ENCODE measurements at places on chromosomes 16 and 17. TPM values are rescaled to one million over a fixed set of nuclear protein-coding genes. Genes with fewer than 3 reads are reported as not detected.

- DNase-seq, result no peak
These were observed 12.3 kb downstream of the RFFL start for GRCh38 chr17:35051183-35051578.

- no peak for DNase-seq
These were observed 28.4 kb upstream of the STH start for GRCh38 chr17:45970659-45971058.

DNA sequence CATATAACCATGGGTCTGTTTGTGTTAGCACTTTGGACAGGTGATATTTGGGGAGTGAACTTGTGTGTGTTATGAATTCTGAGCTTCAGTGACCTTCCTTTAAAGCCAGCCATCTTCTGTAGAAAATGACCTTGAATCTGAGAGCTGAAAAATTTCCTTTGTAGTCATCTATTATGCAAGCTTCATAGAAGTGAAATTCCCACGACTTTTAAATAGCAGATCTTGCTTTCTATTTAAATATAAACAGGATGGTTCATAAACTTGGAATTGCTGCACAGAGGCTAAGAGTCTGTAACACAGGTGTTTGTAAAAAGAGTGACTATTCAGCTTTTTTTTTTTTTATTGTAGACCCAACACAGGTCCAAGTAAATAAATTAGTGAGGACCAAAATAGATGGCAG lies 85.5 kb downstream of the MARCHF10 start:
- DNase-seq, result no peak

GRCh38 chr17:12637015-12637414 lies 28.7 kb upstream of the MYOCD start:
- no peak for DNase-seq

GRCh38 chr16:22912654-22913053 lies 98.7 kb downstream of the HS3ST2 start:
- DNase-seq, result no peak

DNA sequence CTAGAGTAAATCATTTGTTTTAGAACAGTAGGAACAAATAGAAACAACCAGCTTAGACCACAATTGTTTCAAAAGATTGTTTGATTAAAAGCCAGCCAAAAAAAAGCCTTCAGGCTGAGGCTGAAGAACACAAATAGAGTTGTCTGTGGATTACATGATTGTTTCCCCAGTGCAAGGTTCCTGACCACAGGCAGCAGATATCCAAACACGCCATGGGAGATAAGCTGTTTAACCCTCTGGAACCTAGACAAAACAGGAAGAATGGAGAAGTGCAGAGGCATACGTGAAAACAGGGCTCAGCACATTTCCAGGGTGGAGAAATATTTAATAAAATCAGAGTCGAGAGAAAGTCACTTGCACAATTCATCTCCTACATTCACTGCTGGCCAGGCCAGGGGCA lies 21.0 kb downstream of the ATPAF2 start:
- DNase-seq, result no peak

DNA sequence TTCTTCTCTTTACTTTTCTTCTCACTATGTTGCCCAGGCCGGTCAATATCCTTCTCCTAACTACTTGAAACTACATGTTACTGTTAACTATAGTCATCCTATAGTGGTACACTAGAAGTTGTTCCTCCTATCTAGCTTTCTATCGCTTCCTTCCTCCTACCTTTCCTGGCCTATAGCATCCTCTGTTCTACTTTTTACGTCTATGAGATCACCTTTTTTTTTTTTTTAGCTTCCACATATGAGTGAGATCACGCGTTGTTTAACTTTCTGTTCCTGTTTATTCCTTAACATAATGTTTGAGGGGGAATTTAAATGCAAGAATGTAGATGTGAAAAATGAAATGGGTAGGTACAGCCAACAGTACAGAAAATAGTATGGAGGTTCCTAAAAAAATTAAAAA lies 30.5 kb upstream of the YPEL2 start:
- no peak for DNase-seq

Gene ADGRG1
- total RNA-seq, result 2.7 TPM

Gene MSLN
- total RNA-seq, result 0.44 TPM

Gene CCL18
- total RNA-seq, result not detected

Gene NEK8
- total RNA-seq, result 6.7 TPM

Gene CDRT15
- not detected for total RNA-seq

Gene ABCA8
- 0.31 TPM for total RNA-seq

Measured in endothelial cell (in vitro differentiated cells).